ENCODE measurements at places on chromosomes 16 and 17.
A peak's percentile ranks its signal among the peaks of the same experiment; 100 is the strongest.

GRCh38 chr16:10027553-10027952 lies 154.7 kb downstream of the GRIN2A start:
- DNase-seq = no peak

DNA sequence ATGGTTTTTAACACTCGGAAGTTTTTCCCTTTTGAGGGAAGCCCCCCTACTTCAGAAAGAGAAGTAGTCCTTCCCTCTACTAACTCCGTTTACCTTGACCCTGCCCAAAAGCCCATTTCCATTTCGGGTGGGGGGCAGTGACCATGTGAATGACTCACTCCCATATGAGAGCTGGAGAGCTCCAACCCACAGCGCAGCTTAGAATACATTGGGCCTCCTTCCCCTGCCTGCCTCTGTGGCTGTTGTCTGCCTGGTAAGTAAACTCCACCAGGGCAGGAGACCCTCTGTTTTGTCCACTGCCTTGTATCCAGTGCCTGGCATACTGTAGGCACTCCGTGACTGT lies 985 bp downstream of the SGSM2 start:
- DNase-seq = no peak

DNA sequence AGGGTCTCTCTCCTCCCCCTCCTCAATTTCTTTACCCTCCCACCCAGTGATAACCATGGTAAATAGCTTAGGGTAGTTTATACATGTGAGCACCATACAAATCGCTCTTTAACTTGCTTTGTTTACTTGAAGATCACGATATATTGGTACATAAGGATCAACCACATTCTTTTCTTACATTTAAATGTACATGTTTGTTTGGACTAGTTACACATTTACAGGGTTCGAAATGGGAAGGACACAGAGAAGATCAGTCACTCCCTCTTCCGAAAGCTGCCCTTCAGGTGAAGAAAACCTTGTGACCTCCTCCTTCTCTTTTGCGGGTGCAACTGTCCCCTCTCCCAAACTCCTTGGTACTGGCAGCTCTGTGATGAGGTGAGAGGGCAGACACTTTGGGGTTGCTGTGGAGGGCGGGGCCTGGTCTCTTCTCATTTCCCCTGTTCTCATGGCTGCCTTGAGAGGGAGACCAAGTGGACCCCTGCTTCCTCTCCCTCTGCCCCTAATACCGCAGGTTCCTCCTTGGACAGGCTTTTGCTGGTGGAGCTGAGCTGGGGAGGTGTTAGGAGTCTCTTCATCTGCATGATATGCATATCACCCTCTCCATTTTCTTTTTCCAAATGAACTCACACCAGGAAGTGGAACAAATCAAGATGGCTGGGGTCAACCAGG lies 4.7 kb upstream of the PIK3R6 start:
- DNase-seq = no peak

DNA sequence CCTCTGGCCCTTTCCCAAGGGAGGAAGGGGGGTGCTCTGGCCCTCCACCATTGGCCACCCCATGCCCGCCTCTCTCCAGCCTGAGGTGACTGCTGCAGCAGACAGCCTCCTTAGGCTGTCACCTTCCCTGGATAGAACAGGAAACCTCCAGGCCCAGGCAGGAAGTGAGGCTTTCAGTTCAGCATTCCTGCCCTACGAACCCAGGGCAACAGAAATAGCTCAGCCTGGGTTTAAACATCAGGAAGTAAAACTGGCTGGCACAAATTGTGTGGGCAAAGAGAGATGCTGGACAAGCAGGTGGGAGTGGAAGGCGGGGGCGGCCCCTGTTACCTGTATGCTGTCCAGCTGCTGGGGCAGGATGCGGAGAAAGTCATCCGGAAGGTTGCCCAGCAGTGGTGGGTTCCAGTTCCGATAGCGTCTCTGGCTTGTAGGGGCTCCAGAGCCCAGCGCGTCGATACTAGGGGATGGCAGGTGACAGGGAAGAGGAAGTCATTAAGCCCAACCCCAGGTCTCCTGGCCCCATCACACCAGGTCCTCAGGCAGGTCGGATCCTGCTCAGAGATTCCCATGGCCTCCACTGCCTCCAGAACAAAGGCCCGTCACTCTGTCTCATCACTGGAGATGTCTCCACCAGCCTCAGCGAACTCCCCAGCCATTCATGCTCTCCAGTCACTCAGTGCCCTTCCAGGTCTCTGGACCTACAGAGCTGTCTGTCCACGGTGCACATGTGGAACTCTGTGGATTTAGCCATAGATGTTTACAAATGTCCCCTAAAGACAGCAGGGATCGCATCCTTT lies 23.6 kb upstream of the MRPS23 start:
- DNase-seq = no peak

DNA sequence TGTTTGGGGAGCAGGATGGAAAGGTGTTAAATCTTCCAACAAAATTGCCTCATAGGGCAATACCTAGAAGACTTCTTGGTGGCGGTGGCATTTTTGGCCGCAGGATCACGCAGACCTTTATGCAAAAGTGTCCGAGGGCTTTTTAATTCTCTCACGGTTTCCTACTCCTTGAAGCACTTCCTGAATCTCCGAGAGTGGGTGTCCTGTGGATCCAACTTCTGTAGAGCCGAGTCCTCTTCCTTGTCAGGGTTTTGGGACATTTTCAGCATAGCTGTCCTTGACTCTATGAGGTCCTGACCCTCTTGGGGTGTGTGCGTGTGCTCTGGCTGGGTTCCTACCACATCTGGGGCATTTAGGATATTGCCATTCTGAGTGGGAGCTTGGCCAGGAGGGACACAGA lies 31.7 kb downstream of the IL21R start:
- DNase-seq = no peak

GRCh38 chr17:32497431-32498205 lies 10.8 kb downstream of the CDK5R1 start:
- no peak for DNase-seq

- DNase-seq = no peak
Measured at GRCh38 chr16:23535901-23536300, 21.2 kb downstream of the EARS2 start.

GRCh38 chr16:49969091-49970030 lies 55.7 kb upstream of the CNEP1R1 start:
- no peak for DNase-seq

- DNase-seq = no peak
Measured at GRCh38 chr16:63174801-63175200, 1138.6 kb upstream of the CDH8 start.

DNA sequence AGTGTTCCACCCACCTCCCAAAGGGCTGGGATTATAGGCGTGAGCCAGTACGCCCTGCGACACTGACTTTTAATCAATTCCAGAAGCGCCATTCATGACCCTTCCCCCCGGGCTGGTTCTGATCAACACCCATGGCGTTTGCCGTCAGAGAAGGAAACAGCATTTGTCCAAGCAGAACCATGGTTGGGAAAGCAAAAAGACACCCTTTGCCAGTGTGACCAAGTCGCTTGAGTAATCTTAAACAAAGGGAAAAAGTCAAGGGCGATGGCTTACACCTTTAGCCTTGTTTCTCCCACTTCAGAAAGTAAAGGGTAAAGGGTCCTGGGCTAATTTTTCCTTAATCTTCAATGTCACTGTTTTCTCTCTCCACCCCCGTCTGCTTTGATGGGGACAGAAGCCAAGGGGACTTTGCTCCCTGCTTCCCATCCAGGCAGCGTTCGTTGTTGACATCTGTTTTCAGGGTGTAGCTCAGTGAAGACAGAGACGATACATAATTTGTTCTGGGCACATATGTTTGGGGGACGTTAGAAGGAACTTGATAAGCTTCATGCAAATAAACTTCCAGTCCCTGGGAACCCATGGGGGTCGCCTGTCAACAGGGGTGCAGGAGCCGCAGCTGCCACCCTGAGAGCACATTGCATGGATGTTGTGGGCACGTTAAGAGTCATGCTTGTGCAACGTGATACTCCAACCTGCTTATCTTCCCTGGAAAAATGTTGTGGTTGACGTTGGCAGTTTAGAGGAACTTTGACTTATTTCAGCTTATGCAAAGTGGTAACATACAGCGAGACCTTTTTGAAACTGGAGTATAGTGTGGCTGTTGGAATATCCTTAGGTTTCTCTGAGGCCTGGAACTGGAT lies 50.6 kb upstream of the TANGO6 start:
- DNase-seq = no peak

DNA sequence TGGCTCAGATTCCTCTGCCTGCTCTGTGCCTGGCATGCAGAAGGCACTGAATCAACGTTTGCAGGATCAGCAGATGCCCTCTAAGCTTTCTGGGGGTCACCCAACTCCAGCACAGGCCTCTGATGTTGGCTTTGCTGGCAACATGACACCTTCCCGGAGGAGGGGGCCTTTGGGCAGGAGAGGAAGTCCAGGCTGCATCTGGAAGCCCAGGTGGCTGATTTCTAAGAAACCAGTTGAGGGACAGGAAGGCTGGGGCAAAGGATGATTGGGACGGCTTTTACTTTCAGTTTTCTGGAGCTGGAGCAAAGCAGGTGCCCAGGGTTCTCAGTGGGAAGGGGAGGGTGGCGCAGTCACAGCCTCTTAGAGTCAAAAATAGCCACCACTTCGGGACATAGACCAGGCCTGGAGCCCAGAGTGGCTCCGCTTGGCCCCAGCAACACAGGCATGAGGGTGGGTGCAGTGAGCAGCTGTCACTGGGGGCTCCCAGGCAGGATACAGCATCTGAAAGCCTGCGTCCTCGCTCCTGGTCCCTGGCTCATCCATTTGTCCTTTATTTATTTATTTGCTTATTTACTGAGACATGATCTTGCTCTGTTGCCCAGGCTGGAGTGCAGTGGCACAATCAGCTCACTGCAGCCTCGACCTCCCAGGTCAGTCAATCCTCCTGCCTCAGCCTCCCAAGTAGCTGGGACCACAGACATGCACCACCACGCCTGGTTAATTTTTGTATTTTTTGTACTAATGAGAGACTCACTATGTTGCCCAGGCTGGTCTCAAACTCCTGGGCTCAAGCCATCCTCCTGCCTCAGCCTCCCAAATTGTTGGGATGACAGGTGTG lies 15.1 kb downstream of the SOCS1 start:
- no peak for DNase-seq

- no peak for DNase-seq
Measured at GRCh38 chr16:86657972-86658371, 79.6 kb downstream of the FOXL1 start.

- DNase-seq = peak; percentile 80
Measured at GRCh38 chr16:58384437-58385055, 7.7 kb upstream of the GINS3 start.

GRCh38 chr16:407253-407652 lies 5.6 kb downstream of the DECR2 start:
- no peak for DNase-seq

DNA sequence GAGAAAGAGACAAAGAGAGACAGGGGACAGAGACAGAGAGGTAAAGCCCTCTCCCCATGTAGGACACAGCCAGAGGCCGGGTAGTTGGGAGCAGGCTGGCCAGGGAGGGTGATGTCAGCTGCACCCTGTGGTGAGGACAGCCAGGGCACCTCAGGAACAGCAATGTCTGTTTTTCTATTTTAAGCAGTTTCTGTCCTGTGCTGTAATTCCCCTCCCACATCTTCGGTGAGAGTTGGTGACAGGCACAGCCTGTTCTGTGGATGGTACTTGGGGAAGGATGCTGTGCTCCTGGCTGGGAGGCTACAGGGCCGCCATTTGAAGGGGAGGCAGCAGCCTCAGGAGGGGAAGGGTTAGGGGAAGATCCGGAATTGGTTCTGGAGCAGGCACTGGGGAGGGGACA lies 163.5 kb downstream of the SDK2 start:
- no peak for DNase-seq
